Aortic smooth muscle cell (primary cell): ENCODE measurements at places on chromosomes 16 and 17. TPM values are rescaled to one million over a fixed set of nuclear protein-coding genes. Genes with fewer than 3 reads are reported as not detected.

The ZNF205 gene
- total RNA-seq: 12.6 and 13.6 TPM in 2 replicates

The EVI2A gene
- total RNA-seq: 6.6 and 9.9 TPM in 2 replicates

The ORC6 gene
- total RNA-seq: 5.8 and 10.8 TPM in 2 replicates

The SLC16A6 gene
- total RNA-seq: 0.37 and 0.92 TPM in 2 replicates

The ADGRG3 gene
- not detected in 2 replicates for total RNA-seq

The LRRC37A gene
- 1.1 and 1.7 TPM in 2 replicates for total RNA-seq

The CIBAR2 gene
- total RNA-seq: not detected in 2 replicates

The HBM gene
- total RNA-seq: not detected in 2 replicates

The CLEC19A gene
- not detected in 2 replicates for total RNA-seq

The USH1G gene
- not detected in 2 replicates for total RNA-seq

The MKS1 gene
- total RNA-seq: 11.6 and 12.1 TPM in 2 replicates

The KRT12 gene
- total RNA-seq: not detected in 2 replicates

The PRAC2 gene
- total RNA-seq: not detected in 2 replicates

The KRTAP4-9 gene
- total RNA-seq: not detected in 2 replicates

The CSH1 gene
- total RNA-seq: not detected in 2 replicates

The PDE6G gene
- total RNA-seq: not detected in 2 replicates

The PIGQ gene
- 22.5 TPM in 2 replicates for total RNA-seq

The G6PC1 gene
- not detected in 2 replicates for total RNA-seq

The GP1BA gene
- not detected in 2 replicates for total RNA-seq

The ADAM11 gene
- under 0.01 and 0.31 TPM in 2 replicates for total RNA-seq

The HEATR9 gene
- total RNA-seq: not detected in 2 replicates

The NLRC3 gene
- 0.06 and 0.13 TPM in 2 replicates for total RNA-seq

The CACNA1H gene
- 2.1 and 3.0 TPM in 2 replicates for total RNA-seq

The RMI2 gene
- 5.2 TPM in 2 replicates for total RNA-seq

The AKAP1 gene
- 12.2 and 17.6 TPM in 2 replicates for total RNA-seq

The TTLL6 gene
- 0.06 TPM in 1 of 2 replicates, not detected in the other for total RNA-seq

The MAPT gene
- 0.13 and 0.19 TPM in 2 replicates for total RNA-seq

The OGFOD3 gene
- total RNA-seq: 20.2 and 24.1 TPM in 2 replicates

The VWA3A gene
- total RNA-seq: under 0.01 TPM in 1 of 2 replicates, not detected in the other

The RFFL gene
- 9.5 and 10.0 TPM in 2 replicates for total RNA-seq

The KRT33B gene
- total RNA-seq: not detected in 2 replicates

The TSPOAP1 gene
- not detected in 2 replicates for total RNA-seq
